G401 (cell line): ENCODE measurements at places on chromosomes 13 and 19. TPM values are rescaled to one million over a fixed set of nuclear protein-coding genes. Genes with fewer than 3 reads are reported as not detected.

GRCh38 chr19:35357867-35358573 lies at the start of gene FFAR3:
Gene FFAR3 (plus strand): TSS chr19:35358460. CDS start chr19:35358891, 431 bp downstream.
- no peak for DNase-seq

DNA sequence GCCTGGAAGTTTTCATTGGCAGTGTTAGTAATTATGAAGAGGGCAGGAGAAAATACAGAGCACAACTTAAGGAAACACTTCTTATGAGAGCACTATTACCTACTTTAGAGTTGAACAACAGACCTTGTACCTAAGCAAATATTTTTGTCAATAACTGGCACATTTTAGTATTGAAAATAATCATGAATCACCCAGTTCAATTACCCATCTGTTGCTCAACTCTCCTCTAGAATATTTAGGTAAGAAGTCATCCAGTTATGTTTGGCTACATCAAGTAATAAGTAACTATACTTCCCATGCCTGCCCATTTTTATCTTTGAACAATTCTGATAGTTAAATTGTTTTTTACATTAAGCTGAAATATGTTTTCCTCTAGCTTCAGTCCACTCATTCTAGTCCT lies 893.4 kb downstream of the DIAPH3 start:
- no peak for DNase-seq

- DNase-seq = no peak
These were observed 141.2 kb downstream of the SPRY2 start for GRCh38 chr13:80199585-80200292.

DNA sequence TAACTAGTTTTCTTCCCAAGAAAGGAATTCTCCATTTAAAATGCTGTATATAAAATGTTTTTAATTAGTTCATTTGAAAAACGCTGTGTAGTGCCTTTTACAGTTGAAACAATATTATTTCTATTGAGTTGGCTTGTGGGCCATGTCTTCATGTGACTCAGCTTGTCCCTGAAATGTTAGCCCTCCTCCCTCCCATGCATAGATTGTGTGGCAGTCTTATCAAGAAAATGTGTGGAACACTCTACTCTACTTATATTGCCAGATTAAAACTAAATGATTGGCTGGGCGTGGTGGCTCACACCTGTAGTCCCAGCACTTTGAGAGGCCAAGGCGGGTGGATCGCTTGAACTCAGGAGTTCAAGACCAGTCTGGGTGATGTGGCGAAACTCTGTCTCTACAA lies 33.4 kb downstream of the TFDP1 start:
- DNase-seq = no peak

GRCh38 chr19:53389571-53389970 lies 5.4 kb upstream of the ZNF765 start:
- no peak for DNase-seq

DNA sequence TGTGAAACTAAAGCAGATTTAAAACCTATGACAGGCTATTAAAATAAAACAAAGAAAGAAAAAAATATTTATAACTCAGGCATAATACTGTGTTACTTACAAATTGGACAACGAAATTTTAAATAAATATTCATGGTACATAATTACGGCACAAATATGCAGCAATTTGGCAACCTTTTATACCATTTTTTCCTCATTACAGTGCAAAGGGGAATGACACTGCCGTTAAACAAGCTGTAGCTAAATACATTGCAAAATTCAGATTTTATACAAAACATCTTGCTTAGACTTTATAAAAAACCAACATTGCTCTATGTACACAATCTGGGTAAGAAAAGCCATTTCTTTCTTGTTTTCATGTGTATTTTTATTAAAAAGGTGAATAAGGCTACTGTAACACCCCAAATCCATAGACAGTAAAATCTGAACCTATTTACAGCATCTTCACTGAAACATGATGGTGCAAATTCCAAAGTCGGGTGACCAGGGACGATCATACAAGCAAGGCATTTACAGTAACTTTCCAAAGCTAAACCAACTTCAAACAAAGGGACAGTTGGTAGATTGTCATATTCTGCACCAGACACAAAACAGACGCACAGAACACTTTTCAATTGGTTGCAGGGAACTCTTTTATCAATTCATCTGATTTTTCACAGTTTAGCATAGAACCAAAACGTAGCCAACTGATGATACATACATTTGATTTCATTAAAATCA lies 45.5 kb downstream of the EFNB2 start:
- DNase-seq = no peak

- DNase-seq = no peak
These were observed 4.5 kb downstream of the ZNF507 start for GRCh38 chr19:32349724-32350470.

DNA sequence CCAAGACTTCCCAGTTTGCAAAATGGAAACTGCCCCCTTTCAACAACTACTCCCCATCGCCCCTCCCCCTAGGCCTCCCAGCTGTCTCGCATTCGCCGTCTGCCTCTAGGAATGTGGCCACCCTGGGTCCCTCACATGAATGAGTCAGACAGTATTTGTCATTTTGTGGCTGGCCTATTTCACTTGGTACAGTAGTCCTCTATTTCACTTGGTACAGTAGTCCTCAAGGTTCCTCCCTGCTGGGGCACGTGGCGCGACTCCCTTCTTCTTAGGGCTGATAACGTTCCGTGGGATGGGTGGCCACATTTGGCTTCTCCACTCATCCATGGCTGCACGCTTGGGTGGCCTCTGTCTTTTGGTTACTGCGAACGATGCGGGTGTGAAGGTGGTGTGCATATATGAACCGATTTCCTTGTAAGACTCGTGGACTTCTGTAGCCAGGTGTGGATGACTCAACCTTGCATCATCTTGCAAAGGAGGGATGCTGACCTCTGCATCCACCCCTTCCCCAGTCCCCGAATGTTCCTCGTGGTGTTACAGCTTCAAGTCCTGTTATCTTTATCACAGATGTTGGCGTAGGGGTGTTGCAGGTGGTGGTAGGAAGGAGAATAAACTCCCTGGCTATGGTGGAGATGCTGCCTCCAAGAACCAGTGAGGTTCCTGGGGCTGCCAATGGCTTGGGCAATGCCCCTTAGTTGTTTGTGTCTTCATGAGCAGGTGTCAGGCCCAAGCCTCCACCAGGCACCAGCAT lies 112.1 kb upstream of the SOX1 start:
- no peak for DNase-seq

DNA sequence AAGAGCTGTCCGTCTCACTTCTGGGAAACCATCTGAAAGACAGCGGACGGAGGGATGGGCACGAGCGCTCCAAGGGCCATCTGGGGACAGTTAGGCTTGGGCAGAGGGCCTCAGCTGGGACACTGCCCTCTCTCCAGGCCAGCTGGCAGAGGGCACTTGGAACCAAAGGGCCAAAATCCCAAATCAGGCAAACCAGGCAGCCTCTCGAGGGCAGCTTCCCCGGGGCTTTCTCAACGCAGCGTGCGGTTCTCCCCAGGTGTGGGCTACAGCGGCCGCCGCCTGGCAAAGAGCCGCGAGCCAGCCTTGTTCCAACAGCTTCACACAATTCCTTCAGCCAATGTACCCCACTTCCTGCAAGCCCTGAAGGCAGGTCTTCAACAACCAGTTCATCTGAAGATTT lies 5.0 kb downstream of the MLLT1 start:
- DNase-seq = peak; percentile 84

DNA sequence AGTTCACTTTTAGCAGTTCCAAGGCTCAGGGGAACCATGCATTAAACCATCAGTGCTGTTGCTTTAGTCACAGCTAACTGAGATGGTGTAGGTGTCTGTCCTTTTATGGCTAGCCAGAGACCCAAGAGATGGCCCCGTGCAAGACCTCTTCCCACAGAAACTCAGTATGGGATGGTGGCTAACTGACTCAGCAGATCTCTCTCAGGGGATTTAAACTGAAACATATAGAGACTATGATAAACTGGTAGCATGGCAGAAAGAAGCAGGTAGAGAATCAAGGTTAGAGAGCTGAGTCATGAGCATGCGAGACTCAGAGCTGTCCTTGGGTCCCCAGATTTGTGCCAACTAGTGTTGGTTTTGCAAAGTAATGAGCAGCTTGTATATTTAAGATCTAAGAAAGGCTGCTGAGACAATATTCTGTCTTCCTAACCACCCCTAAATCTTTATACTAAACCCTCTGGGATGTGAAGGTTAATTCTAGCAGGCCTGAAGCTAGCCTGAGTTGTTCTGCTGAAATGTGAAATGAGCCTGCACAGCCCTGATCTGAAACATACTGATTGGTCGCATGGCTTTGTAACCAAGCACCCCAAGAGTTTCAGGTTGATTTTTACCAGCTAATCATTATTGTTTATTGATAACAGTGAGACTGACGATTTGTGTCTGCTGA lies 6.5 kb upstream of the SCEL start:
- DNase-seq = no peak

DNA sequence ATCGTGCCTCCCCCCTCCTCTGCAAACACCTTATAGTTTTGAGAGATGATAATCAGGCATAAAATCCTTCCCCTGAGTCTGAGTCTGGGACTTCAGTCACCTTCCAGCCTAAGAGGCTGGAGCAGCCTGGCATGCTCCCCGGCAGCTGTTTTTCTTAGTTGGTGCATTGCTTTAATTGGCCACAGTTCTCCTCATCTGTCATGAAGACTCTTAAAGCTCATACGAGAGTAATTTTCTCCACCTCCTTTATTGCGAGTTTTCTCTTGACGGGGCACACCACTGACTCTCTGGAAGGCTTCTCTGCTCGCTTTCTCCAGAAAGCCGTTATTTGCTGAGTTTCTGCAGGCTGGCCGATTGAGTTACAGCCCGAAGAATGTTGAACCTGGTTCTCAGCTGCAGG lies 310.5 kb downstream of the ATP8A2 start:
- DNase-seq = no peak

DNA sequence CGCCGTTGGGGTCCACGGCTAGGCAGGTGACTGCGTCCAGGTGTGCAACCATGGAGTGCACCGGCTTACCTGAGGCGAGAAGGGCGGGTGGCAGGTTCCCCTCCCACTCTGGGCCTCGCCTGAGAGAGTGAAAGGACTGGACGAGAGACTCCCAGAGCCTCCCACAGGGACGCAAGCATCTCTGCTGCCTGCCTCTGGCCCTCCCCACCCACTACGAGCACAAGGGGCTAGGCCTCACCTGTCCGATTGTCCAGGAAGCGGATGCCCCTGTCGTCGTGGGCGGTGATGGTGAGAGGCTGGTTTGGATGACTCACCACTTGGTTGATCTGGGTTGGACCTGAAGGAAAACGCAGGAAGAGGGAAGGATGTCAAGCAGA lies 5.1 kb upstream of the PRKD2 start:
- no peak for DNase-seq

GRCh38 chr19:50268041-50268440 lies 61.1 kb downstream of the KCNC3 start:
- DNase-seq = no peak

DNA sequence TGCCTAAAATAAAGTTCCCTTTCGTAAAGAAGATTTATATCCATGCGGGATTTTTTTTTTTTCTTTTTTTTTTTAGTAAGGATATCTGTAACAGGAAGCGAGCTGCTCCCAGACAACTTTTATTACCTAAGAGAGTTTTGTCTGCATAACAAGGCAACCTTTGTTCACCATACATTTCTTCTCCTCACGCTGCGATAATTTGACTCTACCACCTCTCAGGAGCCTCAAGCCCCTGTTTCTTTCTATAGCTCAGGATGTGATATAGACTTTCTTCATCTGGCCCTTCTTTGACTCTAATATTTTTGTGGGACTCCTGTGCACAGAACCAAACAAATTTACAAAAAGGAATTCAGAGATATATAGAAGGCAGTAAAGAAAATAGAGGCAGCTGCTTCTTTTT lies 1053.7 kb upstream of the SPRY2 start:
- no peak for DNase-seq

- DNase-seq = no peak
These were observed 8.5 kb downstream of the CDX2 start for GRCh38 chr13:27960362-27961226.

DNA sequence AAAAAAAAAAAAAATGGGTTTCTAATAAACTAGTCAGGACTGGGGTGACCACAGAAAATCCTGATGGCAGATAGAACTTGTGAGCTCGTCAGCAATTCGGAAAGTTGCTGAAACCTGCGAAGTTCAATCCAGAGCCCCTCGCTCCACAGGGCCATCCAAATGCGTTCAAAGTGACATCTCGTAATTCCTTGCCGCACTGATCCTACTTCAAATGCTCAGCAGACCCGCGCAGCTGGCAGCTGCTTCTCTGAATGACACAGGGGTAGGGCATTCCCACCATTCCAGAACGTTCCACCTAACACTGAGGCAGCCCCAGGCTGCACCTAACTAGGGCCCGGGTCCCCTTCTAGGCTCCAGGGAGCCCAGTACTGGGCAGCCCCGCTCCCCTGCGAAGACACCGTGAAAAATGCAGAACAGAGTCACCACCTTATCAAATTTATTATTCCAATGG lies 4.8 kb upstream of the DAPK3 start:
- DNase-seq = no peak

DNA sequence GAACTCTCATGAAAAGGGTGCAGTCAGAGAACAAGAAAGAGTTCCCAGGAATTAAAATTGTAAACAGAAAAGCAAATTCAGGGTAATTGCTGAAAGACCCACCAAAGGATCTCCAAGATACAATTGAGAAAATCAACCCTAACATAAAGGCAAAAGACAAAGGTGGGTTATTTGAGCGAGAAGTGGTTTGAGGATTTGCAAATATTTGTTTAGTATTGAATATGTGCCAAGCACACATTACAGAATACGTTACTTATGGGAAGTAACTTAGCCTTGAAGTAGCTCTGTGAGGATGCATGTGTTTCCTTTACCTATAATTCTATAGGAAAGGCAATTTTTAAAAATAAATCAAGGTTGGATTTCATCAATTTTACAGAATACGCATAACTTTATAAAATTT lies 10.0 kb upstream of the CEACAM21 start:
- DNase-seq = no peak

GRCh38 chr13:99273128-99273527 lies 14.9 kb upstream of the GPR18 start:
- no peak for DNase-seq

DNA sequence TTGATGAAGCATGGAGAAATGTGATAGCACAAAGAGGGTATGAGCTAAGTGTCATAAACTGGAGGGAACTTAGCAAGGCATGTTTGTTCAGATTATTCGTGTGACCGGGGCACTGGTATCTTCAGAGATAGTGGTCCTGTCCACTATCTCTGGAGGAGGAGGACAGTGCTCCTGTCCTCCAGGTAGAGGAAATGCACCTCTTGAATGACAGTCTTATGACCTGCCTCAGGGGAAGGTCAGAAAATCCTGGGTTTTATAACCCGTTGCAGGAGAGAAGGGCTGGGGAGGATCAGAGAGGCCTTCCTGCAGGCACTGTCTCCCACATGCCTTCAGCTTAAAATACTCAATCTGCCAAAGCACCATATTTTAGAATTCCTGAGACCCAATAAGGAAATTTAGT lies 213.5 kb upstream of the UBL3 start:
- no peak for DNase-seq

Gene POU2F2
- not detected in 2 replicates for total RNA-seq

Gene ZNF787
- total RNA-seq = 55.8 and 56.1 TPM in 2 replicates

Gene DDX49
- 64.6 and 77.8 TPM in 2 replicates for total RNA-seq

Gene PPP1R13L
- 3.6 and 21.0 TPM in 2 replicates for total RNA-seq

Gene PALM
- 30.0 and 49.6 TPM in 2 replicates for total RNA-seq

Gene CIC
- 14.3 and 21.2 TPM in 2 replicates for total RNA-seq

Gene ADPRHL1
- total RNA-seq = 2.3 and 3.3 TPM in 2 replicates

Gene S1PR2
- total RNA-seq = 8.0 and 14.0 TPM in 2 replicates

Gene GRIN2D
- total RNA-seq = 5.4 and 6.1 TPM in 2 replicates

Gene TBXA2R
- 7.7 and 9.7 TPM in 2 replicates for total RNA-seq

Gene ATP4A
- not detected in 2 replicates for total RNA-seq

Gene ADAMTS10
- total RNA-seq = 8.7 and 14.5 TPM in 2 replicates
